ENCODE measurements at places on chromosomes 12 and 14. TPM values are rescaled to one million over a fixed set of nuclear protein-coding genes. Genes with fewer than 3 reads are reported as not detected.

DNA sequence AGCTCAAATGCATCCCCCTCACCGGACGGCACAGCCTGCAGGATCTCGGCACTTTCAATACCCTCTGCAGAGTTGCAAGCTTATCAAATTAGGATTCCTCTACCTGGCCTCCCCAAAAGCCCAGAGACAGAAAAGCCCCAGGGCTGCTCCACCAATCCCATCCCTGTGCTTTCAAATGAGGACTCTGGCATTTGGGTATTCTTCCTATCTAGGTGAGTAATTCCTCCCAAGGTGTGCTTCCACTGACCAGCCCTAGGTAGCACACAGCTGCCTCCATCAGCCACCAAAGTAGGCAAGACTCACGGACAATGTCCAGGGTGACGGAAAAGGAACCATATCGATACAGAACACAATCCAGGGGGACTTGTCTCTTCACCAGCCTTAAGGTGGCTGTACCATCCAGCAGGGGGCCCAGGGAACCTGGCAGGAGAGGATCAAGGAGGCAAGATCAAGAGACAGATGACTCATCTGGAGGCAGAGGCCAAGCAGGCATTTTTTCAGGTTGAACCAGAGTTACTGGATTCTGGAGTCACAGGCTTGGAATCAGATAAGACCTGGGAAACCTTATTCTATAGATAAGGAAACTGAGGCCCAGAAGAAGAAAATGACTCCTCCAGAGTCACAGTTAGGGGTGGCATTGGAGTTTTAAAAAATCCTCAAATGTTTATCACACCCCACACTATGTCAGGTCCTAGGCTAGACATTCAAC is 9.9 kb downstream of the PMEL start:
- DNase-seq = no peak

DNA sequence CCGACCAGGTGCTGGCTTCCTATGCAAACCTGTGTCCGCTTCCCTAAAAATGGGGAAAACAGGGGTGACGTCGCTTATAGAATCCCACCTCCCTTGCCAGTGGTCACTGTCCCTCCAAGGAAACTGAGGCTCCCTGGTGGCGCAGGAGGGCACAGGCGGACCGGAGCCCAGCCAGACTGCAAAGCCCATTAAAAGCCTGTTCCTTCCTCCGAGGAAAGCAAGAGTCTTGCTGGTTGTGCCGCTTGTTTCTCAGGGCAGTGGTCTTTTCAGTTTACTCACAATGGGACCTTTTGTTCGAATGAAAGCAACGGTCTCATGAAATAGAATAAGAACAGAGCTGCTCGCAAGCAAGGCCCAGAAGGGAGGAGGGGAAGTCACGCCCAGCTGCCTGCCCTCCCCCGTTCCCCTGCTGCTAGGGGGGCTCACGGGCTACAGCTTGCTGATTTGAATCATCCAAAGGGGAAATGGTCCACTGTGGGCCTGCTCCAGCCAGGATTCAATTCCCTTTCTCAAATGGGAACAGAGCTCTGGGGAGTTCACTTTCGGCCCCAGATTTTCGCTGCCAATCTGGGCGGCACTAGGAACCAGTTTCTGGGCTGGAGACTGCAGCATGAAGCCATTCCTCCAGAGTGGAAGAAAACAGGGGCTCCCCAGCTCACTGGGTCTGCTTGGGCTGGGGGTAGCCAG is 4.6 kb upstream of the SELPLG start:
- no peak for DNase-seq

DNA sequence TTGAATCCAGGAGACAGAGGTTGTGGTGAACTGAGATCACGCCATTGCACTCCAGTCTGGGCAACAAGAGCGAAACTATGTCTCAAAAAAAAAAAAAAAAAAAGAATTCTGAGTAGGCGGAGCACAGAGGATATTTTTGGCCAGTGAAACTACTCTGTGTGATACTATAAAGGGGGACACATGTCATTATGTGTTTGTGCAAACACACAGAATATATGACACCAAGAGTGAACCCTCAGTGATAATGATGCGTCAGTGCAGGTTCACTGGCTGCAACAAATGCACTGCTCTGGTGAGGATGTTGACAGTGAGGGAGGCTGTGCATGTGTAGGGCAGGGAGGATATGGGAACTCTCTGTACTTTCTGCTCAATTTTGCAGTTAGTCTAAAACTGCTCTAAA is 24.2 kb downstream of the FBXO21 start:
- no peak for DNase-seq

GRCh38 chr12:57416039-57416996 is 14.5 kb downstream of the R3HDM2 start:
- DNase-seq = no peak

DNA sequence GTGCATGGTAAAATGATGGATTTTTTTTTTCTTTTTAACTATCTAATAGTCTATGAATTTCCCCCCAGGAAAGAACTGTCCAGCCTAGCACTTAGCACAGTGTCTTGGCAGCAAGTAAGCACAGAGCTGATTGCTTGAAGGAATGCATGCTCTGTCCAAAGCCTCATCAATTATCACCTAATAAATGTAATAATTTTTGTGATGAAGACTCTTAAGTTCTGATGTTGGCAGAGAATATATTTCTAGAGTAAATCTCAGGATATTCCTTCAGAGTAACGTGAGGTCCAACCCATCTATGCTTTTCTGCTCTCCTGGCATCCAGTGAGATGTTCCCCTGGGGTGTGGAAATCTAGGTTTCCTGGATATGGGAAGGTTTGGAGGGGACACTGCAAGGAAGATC is 152.4 kb downstream of the TMX1 start:
- DNase-seq = no peak

DNA sequence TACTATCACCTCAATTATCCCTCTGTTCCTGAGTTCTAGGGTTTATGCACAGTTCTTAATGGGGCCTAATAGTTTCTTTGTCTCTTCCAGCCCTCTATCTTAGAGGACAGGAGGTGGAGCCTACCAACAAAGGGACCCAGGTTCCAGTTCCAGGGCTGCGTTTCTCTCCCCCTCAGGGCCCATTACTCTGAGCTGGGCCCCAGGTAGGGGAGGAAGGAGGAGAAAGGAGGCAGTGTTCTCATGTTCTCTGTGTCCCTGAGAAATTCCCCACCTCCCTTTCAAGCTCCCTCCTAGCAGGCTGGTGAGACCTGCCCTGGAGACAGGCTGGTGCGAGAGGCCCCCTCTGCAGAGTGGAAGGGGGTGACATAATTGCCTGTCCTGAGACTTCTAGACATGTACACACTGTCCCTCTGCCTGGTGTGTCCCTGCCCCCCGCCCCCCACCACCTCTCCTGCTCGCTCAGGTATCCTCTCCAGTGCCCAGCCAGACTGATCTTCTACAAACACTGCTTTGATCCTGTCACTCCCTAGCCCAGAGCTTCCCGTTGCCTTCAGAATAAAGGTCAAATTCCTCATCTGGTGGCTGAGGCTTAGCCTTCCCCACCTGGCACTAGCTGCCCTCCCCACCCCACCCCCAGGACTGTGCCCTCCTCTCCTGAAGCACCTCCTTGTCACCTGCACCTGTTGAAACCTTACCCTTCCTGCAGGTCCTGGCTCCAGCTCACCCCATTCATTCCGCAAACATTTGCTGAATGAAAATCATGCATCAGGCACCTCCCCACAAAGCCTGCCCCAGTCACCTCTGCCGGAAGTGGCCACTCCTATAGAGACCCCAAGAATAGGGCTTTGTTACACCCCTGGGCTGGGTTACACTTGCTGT is 21.1 kb upstream of the KRT8 start:
- DNase-seq = no peak

GRCh38 chr14:83992857-83993256 is 1537.1 kb upstream of the FLRT2 start:
- no peak for DNase-seq

The PZP gene
- total RNA-seq = 1.3 TPM

The MON2 gene
- total RNA-seq = 43.5 TPM

All from upper lobe of left lung (tissue), 6 donors.